ENCODE measurements at places on chromosomes 6 and 20.

DNA sequence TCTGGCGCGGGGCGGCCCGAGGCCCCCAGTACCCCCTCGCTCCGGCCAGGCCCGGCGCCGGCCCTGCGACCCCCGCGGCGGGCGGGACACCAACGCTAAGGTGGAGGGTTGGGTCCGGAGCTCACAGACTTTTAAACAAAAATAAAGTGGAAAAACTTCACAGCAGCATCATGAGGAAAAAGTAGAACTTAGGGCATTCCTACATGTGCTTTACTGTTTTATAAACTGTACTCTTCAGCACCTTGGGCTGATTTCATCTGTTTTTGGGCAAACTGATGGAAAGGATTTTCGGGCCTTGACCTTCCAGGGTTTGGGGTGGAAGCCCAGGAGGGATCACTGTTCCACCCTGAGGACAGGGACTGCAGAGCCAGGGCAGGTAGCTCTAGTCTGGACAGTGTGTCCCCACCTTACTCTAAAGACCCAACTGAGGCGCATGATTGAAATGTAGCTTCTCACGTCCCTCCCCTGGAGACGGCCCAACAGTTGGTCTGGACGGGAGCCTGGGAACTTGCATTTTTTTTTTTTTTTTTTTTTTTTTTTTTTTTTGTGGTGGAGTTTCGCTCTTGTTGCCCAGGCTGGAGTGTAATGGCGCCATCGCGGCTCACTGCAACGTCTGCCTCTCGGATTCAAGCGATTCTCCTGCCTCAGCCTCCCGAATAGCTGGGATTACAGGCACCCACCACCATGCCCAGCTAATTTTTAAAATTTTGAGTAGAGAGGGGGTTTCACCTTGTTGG is 740 bp downstream of the NELFCD start:
- no peak for DNase-seq

- DNase-seq: no peak
These were observed 2.6 kb upstream of the IYD start for GRCh38 chr6:150366118-150366778.

GRCh38 chr6:34035161-34035560 is 110.7 kb downstream of the GRM4 start:
- no peak for DNase-seq

DNA sequence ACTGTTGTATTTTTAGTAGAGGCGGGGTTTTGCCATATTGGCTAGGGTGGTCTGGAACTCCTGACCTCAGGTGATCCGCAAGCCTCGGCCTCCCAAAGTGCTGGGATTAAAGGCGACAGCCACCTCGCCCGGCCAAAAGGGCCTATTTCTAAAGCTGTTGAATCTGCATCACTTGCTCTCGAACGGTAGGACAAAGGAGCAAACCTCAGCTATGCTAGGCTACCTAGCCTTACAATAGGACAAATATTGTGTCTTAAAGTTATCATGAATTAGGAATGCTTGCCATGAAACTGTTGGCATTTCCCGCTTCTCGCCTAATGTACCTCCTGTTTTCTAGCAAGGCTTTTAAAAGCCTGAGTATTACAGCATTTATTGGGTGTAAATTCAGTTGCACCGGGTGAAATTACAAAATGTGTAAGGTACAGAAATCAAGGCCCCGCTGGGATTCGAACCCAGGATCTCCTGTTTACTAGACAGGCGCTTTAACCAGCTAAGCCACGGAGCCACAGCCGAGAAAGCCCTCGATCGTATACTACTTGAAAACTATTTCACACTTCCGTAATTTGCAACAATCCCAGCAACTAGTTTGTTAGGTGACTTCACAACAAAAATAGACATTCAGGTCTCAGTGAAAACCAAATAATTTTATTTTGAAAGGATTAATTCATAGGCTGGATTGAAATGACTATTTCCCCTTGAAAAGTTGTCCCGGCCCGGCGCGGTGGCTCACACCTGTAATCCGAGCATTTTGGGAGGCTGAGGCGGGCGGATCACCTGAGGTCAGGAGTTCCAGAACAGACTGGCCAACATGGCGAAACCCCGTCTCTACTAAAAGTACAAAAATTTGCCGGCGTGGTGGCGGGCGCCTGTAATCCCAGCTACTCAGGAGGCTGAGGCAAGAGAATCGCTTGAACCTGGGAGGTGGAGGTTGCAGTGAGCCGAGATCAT is 211.6 kb upstream of the ZNF184 start:
- DNase-seq: peak; percentile 64

- DNase-seq: no peak
These were observed 24.6 kb downstream of the MLIP start for GRCh38 chr6:54135665-54136369.

GRCh38 chr20:36642136-36642535 is 3.9 kb downstream of the SLA2 start:
- DNase-seq: no peak

DNA sequence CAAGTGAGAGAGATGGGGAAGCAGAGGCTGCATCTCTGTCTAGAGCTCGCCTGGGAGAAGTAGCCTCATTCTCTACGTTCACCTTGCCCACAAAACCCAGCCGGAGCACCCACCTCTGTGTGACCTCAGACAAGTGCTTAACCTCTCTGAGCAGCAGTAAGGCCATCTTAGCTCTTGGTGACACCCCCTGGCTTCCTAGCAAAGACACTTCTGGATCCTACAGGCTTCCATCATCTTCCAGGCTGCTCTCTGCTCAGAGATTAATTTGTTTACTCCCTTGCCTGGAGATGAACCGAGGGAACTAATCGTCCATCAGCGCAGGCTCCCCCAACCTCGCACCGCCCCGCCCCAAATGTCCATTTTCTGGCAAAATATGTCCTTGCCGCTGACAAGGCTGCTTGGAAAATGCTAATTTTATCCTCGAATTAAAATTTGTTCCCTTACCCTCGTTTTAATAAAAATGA is 24.0 kb upstream of the CTNNBL1 start:
- no peak for DNase-seq

DNA sequence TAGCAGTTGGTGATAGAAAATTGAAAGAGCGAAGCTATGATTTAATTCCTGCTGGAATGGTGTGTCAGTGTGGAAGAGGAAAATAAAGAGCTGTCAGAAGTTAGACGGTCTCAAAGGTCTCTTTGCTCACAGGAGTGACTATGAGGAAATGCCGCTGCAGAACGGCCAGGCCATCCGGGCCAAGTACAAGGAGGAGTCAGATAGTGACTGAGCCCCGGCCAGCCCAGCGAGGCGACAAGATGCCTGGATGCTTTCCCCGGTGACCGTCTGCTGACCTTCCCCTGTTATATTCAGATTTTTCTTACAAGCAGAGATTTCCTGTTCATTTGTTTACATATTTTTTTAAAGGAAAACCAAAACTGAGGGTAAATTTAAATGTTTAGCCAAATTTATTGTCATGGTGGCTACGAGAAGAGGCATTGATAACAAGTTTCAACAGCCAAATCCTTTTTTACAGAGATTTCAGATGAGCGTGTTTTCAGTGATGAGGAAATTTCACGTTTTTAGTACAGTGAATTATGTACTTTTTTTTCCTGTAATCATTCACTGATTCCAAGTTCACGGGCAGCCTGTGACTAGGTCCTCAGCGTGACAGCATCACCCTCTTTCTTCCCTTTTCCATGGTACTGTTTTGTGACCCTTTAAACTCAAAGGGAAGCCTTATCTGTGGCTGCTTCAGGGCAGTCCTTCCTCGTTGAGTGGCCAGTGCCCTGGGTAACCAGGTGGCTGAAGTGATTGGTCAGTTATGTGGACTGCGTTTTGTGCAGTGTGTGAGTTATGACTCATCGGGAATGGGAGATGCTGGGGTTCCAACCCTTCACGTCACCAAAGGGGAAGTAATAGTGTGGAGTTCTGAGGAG is 12.6 kb downstream of the DYNLT1 start:
- DNase-seq: no peak

DNA sequence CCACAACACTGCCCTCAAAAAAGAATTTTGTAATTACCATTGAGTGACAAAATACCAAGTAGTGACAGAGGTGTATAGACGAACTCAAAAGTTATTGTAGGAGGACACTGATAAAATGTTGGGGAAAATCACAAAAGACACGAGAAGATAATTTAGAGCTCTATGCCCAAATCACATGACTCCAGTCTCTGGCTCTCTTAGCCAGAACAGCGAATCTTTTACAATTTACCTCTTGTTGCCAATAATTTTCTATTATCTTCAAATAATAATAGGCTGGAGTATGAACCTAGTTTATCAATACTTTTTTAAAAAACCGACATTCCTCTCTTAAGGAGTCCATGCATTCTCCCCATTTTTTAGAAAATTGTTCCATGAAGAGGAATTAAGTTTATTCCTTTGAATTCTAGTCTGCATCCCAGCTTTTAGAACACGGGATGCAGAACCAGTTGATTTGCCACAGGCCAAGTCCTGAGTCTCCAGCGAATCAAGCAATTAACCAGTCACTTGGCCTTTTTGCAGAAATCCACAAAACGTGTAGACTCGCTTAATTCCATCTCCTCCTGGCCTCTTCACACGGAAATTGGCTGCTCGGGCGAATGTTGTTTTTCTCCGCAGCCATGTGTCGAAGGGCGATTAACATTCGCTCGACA is 507 bp upstream of the RIPPLY2 start:
- no peak for DNase-seq

DNA sequence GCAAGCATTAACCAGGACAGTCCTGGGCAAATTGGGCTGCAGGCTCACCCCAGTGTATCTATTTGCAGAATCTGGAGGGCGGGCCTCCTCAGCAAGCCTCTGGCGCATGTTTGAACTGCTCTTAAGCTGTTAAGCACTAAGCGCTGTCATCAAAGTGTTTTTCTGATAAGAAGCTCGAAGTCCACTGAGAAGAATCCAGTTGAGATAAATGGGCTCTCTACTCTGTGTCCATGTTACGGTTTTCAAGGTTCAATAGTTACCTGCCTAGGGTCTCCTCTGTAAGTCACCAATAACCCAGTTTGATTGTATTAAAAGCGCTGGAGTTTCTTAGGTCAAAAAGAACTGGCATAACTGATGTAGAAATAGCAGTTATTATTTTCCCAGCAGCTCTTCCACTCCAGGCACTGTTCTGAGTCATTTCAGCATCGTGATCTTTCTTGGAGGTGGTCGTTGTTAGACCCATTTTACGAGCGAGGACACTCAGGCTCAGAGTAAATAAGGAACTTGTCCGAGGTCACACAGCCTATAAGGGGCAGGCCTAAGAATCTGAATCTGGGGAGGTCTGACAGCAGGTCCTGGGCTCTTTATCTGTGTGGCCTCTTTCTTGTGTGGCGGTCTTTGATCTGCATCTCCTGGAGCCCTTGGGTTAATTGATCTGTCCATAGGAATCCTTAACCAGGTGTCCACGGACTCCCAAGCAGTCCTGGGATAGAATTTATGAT is 207.4 kb upstream of the ZNF217 start:
- no peak for DNase-seq

- DNase-seq: no peak
These were observed 117.3 kb upstream of the TNFAIP3 start for GRCh38 chr6:137749696-137750211.

DNA sequence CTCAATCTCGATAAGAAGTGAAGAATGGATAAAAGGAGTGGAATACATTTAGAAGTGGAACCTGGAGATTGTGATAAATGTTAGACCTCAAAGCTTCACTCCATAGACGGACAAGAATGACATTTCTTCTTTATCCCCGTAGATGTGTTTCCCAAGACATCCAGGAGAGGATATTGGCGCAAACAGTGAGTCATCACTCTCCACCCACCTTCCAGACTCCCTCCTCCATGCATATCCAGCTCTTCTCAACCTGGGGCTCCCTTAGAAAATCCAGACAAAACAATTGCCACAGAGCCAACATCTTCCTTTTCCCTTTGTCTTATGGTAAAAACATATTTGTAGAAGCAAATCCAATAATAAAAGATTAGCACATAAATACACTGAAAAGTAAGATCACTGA is 586.1 kb downstream of the PTPRT start:
- DNase-seq: no peak

- DNase-seq: no peak
These were observed 104.2 kb upstream of the QKI start for GRCh38 chr6:163310096-163310972.

- no peak for DNase-seq
These were observed 129.5 kb upstream of the SUPT3H start for GRCh38 chr6:45507186-45507585.

DNA sequence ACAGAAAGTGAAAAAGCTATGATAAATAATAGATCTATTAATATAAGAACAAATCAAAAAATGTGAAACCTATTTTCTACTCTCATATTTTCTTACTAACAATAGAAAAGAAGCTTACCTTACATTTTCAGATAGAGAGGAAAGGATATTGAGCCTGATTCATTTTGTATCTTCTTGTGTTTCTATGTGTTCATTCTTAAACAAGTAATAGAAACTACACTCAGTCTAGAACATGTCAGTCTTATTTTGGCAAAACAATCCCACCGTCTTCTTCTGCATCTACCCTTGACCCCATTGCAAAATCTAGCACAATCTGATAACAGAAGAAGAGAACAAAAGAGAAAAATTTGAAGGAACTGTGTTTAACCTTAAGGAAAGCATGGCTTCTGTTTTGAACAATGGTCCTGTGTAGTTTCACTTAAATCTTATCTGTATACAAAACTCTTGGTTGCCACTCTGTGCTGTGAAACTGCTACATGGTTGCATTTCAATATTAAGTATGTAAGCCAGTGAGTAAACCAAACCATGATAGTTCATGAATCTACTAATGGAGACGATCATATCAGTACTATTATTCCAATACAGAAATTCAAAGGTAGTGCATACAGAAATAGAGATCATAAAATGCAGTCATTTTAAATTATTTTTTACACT is 69.5 kb upstream of the LGSN start:
- DNase-seq: no peak

- no peak for DNase-seq
These were observed 171.3 kb downstream of the COL21A1 start for GRCh38 chr6:56076033-56076432.

- DNase-seq: no peak
These were observed 38.3 kb downstream of the SIRPA start for GRCh38 chr20:1933465-1933870.

GRCh38 chr6:23524548-23524947 is 601.5 kb upstream of the NRSN1 start:
- DNase-seq: no peak

DNA sequence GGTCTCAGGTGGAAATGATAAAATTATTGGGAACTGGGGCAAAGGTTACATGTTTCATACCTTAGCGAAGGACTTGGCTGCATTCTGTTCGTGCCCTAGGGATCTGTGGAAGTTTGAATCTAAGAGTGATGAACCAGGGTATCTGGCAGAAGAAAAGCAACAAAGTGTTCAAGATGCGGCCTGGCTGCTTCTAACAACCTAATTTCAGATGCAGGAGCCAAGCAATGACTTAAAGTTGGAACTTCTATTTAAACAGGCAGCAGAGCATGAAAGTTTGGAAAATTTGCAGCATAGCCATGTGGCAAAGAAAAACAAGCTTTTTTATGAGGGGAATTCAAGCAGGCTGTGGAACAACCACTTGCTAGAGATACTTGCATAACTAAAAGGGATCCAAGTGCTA is 73.5 kb downstream of the CD24 start:
- DNase-seq: no peak

DNA sequence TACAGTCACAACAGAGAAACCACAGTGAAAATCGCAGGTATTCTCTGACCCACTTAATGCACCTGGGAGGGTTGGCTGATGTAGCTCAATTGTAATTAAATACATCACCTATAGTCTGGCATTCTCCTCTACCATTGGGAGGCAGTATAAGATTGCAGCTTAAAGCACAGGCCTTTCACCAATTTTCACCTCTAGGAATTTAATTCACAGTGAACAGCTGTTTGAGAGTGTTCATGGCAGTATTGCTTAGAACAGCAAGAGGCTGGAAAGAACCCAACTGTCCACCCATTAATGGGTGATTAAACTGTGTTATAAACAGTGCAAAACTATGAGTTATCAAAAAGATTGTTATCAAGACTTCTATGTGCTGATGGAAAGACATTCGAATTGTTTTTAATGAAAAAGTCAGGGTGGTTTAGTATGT is 2.0 kb downstream of the EDEM2 start:
- DNase-seq: peak; percentile 25

GRCh38 chr6:110878751-110879522 is 4.4 kb downstream of the AMD1 start:
- peak; percentile 29 for DNase-seq

Measured in stimulated activated CD4-positive, alpha-beta T cell treated with anti-CD3 and anti-CD28 coated beads, Interleukin-4, amount 100 ng/mL, for 24 hours (primary cell).